ENCODE measurements at places on chromosomes 3 and 15.

- DNase-seq, result no peak
These were observed 4.5 kb downstream of the THRB start for GRCh38 chr3:24490151-24490550.

GRCh38 chr3:169955406-169955805, 11.2 kb upstream of the SEC62 start:
- no peak for DNase-seq

- no peak for DNase-seq
These were observed 287.0 kb downstream of the MEX3B start for GRCh38 chr15:81758818-81759284.

DNA sequence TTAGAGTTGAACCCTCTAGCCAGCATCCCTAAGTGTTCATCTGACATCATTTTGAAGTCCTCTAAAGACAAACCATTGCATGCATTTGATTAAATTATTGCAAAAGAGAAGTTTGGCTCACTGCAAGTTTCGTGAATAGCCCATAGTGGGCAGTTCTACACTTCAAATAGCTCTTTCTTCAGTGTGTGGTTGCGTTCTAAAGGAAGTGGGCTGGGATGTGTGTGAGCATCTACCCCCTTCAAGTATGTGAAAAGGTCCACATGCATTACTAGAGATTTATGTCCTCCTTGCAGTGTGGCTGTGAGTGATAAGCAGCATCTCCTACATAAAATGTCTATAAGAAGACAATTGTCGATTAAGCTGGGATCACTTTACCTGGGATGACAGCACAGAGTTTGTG, 54.6 kb downstream of the SST start:
- no peak for DNase-seq

Measured in fibroblast of skin of back (primary cell).